ENCODE measurements at places on chromosomes 2 and 18.
A peak's percentile ranks its signal among the peaks of the same experiment; 100 is the strongest.

GRCh38 chr18:13247506-13247905 is 28.9 kb downstream of the LDLRAD4 start:
- DNase-seq: no peak

DNA sequence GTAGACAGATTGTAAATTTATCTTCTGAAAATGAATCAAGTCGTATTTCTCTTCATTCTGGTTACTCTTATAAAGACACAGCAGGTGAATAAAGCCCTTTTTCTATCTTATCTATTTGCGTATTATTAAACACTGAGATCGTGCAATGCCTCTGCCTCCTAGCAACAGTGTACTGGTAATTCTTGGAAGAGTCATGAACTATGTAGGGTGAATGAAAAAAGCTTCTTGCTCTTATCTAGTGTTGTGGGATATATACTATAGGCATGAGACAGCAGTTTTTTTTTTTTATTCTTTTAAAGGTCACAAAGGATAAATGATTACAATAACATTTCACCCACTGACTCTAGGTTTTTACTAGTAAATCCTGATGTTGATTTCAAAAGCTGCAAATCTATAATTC is 324.2 kb downstream of the PDE11A start:
- no peak for DNase-seq

DNA sequence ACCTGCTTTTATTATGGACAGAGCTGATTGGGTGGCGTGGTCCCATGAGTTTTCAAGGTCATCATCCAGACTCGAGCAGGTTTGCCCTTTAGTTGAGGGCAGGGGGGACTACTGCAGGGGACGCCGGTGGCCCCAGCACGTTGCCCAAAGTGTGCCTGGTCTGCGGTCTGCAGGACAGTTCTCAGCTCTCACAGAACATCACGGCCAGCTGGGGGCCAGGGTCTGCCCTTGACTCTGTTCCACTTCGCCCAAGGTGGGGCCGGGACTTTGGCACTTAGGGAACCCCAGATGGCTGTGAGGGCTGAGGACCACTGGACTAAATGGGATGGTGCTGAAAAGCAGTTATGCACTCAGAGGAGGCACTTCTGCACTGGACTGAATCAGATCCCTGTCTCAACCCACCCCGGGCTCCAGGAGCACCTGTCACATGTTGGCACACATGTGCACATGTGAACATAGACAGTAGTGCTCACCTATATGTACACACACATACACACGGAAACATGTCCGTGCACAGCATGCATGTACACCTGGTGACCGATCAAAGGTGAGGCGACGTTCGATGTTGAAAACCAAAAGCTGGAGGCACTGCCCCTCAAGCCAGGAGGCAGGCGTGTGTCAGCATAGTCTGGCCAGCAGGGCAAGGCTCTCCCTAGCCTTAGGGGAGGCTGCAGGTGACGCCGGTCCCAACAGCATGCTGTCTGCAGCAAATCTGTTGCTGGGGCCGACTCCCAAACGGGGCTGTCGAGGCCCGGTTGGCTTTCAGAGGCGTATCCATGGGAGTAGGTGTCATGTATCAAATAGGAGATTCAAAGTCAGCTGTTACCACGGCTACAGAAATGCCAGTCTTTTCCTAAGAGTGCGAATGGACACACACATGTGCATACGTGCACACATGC is 10.2 kb downstream of the ANO7 start:
- no peak for DNase-seq

DNA sequence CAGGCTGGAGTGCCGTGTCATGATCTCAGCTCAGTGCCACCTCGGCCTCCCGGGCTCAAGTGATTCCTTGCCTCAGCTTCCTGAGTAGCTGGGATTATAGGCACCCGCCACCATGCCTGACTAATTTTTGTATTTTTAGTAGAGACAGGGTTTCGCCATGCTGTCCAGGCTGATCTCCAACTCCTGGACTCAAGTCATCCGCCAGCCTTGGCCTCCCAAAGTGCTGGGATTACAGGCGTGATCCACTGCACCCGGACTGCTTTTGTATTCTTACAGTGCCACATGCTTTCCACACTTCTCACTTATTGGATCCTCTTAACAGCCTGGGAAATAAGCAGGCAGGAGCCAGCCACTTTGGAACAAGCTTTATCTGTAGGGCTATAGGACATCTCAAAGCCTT is 25.3 kb upstream of the BCL2L11 start:
- DNase-seq: no peak

- no peak for DNase-seq
Observed at GRCh38 chr18:493986-494983, 6.2 kb downstream of the COLEC12 start.

- no peak for DNase-seq
Observed at GRCh38 chr2:191853843-191854242, 7.0 kb upstream of the CAVIN2 start.

DNA sequence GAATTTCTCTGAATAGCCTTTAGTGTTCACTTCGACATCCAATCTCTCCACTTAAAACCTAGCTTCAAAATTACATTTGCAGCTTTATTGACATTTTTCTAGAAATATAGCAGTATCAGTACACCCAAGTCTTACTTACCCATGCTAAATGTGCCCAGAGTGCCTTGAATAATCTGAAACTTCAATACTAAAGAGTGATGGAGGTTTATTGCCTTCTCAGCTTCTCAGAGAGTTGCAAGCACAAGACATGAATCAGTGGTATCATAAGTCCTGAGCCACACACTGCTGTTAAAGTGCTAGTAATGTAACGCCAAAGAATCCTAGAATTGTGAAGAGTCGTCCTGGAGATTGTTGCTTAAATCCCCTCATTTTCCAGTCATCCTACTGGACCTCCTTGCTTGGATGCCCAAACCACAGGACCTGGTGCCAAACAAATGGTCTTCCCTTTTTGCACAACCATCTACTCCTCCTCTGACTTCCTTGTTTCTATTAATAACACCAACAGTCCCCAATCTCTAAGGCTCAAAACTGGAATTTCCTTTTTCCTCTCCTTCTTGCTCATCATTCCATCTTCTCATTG is 83.2 kb upstream of the SPATS2L start:
- DNase-seq: no peak

- DNase-seq: no peak
Observed at GRCh38 chr2:196276421-196276820, 105.0 kb upstream of the STK17B start.

DNA sequence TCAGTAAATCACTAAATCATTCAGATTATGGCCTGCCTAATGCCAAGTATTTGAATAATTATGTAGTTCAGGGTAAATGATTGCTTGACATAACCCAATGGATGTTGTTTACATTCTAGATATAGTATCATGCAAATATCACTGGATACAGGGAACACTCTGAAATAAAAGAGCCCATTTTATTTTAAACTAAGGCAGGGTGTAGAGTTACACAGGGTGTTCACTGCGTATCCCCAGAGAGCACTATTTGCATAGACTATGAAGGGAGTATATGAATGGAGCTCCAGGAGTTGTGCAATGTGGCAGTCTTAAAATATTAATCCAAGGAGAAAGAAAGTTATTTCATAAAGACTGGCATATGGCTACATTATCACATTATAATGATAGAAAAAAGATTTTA is 701.1 kb upstream of the KLHL29 start:
- no peak for DNase-seq

DNA sequence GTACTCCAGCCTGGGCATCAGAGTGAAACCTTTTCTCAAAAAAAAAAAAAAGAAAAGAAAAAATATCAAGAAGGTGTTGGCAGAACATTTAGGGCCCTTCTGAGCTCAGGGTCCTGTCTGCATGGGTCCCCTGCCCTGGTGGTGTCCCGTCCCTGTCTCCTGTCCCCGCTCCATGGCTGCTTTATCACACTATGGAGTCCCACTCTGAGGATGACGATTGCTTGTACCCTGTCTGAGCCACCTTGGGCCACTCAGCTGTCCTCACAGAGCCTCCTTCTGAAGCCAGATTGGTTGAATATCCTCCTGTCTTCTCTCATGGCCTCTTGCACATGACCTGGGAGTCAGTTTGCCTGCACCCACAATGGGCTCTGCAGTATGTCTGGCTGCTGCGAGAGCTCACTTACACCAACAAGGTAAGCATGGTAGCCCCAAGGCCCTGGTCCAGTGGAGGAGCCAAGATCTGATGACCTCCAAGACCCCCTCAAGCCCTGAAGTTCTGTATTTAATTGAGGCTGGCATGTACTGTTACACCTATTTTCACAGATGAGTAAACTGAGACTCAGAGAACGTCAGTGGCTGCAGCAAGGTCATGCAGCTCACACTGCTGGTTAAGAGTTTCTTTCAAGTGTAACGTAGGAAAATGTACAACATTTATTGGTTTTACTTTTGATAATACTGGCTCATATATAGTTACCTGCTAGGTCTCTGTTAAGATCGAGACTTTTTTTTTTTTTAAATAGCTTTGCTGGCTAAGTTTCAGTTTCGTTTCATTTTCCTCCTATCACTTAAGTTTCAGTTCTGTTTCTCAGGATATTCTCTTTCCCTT is 16.9 kb upstream of the ZCCHC2 start:
- peak; percentile 36 for DNase-seq

DNA sequence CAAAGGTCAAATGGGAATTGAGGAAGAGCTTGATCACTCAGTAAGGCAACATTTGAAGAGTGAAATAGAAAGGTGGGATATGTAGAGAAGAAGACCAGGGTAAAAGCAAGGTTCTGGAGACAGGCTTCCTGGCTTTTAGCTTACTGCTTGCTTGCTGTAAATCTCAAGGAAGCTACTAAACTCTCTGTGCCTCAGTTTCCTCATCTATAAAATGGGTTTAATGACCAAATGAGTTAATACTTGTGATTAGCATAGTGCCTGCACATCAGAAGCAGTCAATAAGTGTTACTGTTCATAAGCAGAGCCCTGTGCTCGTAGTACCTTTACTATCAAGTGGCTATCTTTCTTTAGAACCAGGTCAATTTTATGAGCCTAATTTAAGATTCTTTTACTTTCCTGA is 222.2 kb upstream of the ITGA4 start:
- no peak for DNase-seq

- no peak for DNase-seq
Observed at GRCh38 chr18:25648716-25649260, 296.8 kb upstream of the ZNF521 start.

DNA sequence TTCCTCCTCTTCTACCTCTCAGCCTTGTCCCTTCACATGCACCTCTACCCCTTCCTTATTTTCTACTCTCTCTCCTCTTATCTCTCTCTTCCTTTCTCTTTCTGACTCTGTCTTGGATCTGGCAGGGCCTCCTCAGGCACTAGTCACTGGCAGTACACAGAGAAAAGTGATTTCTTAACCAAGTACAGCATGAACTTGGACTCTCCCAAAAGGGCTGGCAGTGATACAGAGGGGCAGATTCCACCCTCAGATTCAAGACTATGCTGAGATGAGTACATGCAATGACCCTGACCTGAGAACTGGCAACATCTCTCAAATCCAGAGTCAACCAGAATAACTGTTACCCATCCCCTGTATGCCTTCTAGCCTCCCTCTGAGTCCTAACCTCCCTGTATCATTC is 4.3 kb downstream of the AOX1 start:
- DNase-seq: no peak

DNA sequence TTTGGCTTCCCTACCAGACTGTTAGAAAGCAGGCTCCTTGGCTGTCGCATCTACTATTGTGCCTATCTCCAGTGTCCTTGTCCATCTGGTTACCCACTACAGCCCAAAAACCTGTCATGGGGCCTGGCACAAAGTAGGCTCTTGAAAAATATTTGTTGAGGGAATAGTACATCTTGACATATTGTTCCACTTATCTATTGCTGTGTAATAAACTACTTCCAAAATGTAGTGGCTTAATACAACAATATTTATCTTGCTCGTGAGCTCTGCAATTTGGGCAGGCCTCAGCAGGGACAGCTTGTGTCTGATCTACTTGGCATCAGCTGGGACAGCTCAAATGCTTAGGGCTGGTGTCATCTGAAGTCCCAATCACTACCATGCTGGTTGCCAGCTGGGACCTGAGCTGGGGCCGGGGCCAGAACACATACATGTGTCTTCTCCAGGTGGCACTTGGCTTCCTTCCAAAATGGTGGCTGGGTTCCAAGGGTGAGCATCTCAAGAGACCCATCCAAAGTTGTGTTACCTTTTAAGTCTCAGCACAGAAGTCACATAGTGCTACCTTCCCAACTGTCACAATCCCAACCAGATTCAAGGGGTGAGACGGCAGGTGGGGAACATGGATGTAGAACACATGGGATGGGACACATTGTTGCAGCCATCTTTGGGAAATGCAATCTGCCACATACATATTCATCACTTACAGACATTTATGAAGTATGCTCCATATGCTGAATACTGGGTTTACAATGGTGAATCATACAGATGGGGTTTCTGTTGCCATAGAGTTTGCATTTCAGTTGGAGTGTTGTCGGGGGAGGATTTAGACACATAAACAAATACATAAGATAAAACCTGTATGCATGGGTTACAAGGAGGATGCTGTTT is 134.2 kb downstream of the FOXI3 start:
- DNase-seq: no peak

- no peak for DNase-seq
Observed at GRCh38 chr2:125398738-125399524, 1257.0 kb upstream of the GYPC start.

DNA sequence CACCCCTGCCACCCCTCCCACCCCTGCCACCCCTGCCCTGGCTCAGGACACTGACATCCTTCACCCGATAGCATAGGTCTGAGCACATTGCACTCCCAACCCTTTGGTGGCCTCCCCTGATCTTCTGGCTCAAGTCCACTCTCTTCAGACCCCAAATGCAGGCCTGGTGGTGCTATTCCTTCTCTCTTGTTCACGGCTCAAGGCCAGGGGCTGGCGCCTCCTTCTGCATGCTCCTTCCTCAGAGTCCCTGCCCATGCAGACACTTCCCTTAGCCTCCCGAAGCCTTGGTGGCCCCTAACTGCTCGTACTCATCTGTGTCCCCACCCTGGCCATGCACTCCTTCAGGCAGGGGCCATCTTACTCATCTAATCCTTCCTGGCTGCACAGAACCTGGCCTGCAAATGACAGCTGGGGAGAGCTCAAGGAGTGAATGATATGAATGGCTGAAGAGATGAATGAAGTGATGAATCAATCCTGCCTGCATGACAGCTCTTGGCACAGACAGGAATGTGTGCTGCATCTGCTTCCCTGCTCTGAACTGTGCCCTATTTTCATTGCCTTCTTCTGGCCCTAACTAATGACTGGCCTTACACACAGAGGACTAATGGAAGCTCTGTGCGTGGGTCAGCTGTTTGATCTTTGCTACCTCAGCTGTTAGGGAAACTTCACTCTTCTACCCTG is 290.8 kb downstream of the DYSF start:
- DNase-seq: no peak

DNA sequence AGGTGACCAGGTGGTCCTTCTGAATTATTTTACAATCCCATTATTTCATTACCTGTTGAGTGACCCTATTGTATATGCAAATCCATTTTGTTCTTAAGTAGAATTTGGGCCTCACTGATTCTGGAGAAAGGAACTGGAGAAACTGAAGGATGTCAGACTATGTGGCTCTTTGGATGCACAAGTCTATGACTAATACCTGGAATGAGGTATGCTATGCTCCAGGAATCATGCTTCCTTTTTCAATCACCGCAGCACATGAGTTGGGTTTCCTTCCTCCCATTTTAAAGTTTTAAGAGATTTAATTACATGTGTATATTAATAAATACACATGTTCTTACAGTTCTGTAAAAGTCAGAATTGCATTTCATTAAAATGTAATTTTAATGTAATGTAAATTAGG is 253.9 kb upstream of the VWC2L start:
- DNase-seq: no peak

DNA sequence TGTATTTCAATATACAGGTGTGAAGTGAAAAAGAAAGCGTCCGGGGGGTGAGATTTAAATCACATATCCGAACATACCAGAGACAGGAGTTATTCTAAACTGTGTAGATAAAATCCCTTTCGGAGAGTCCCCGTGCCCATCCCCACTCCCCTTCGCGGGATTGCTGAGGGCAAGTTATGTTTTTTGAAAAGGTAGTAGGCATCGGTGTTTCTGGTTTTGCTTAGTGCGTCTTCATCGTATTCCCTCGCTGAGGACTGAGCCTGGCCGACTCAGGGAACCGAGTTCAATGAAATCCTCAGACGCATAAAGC is 583.4 kb downstream of the ZEB2 start:
- DNase-seq: no peak
